ENCODE measurements at places on chromosomes 4 and X.

GRCh38 chr4:8398347-8398746 lies 42.2 kb downstream of the ACOX3 start:
- no peak for DNase-seq

GRCh38 chr4:188130355-188130754 lies 8.9 kb upstream of the TRIML1 start:
- DNase-seq, result no peak

DNA sequence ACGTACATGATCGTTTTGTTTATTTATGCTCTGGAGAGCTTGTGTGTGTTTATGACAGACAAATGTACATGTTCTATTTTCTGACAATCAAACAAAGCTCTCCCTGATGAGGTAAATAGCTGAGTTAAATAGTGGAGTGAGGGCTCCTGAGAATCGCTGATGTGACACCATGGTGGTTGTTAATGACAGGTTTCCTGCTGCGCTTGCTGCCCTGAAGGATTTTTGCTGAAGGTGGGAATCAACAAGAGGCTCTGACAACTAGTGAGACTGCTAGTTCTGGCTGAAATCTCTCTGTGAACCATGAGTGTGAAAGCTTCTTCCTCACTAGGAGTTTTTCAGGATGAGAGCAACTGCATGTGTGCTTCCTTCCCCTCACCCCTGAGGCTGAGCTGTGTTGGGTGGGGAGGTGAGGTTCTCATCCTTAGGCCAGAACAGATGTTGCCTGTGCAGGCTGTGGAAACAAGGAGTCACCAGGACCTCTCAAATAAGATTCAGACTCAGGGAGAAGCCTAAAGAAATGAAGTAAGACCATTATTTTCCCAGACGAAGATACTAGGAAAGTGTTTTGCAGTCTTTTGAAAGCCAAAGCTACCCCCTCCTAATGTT lies 173.4 kb upstream of the JADE1 start:
- no peak for DNase-seq

DNA sequence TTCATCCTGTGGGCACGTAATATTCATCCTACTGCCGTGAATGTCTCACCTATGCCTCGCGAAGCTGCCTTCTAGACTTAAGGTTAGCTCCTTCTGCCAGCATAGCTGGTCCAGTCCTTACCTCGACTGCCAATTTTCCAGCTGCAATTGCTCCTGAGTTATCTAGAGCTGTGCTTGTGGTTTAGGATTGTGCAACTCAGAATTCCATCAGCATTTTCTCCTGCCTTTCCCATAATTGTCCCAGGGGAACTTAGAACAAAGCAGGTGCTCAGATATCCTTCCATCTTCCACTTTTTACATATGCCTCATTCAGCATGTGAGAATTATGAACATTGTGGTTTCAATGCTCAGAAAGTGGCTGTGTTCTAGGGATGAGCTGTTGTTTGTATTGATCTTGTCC lies 131.4 kb upstream of the ADGRL3 start:
- no peak for DNase-seq

Data from effector memory CD4-positive, alpha-beta T cell (primary cell).